Activated CD8-positive, alpha-beta T cell treated with anti-CD3 and anti-CD28 coated beads, Interleukin-2, amount 10 ng/mL, durations not matched to agents 7 days and 5 days (primary cell): ENCODE measurements at places on chromosomes 1 and 21.

DNA sequence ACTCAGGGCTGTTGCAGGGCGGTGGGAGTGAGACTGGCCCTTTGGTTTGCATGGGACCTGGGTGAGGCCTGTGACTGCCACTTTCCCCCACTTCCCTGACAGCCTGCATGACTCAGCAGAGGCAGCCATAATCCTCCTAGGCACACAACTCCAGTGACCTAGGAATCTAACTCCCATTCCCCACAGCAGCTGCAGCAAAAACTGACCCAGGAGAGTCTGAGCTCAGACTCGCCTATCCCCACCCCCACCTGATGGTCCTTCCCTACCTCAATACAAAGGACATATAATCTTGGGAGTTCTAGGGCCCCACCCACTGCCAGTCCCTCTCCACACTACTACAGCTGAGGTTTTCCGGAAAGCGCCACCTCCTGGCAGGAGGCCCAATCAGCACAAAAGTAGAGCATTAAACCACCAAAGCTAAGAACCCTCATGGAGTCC lies 26.7 kb downstream of the NDC1 start:
- no peak overlapping the region for H3K4me3 ChIP-seq
- no peaks in the 10 kb centered on the region for H3K27me3 ChIP-seq
- peak overlapping the region; percentile 19 for H3K27ac ChIP-seq
- peaks cover 66% of the 10 kb centered on the region for H3K36me3 ChIP-seq

DNA sequence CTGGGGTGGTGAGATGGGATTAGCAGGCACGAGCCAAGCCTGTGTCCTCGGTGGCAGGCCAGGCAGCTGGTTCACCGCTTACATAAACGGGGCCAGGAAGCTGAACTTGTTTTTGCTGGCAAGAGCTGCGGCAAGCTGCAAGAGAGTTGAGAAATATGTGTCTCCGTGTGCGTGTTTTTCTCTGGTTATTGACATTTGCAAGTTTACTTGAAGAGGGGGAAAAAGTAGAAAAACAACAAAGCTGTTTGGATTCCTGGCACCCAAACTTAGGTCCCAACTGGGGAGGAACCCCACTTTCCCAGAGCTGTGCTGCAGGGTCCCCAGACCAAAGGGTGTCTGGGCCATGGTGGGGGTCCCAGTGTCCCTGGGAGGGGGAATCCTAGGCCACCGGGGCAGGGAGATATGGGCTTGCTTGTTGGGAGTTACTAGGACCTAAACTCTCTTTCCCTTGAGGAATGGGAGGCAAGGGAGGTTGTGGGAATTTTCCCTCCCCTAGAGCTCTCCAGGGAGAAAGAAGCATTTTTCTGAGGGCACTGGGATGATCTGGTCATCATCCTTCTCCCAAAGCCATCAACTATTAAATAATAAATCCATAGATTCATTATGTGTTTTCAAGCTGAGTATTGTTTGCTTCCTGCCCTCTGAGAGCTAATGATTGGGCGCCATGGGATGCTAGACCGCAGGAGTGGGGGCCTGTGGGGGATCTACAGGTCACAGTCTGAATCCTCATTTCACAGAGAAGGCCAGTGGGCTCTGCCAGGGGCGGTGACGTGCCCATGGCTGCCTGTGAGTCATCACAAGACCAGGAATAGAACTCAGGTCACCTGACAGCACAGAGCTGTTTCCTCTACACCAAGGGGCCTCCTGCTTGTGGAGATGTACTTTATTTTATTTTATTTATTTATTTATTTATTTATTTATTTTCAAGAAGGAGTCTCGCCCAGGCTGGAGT lies 14.8 kb downstream of the IL6R start:
- DNase-seq: peak; percentile 51
- peak overlapping the region; percentile 66 for H3K27ac ChIP-seq
- peaks cover 23% of the 10 kb centered on the region for H3K4me1 ChIP-seq

DNA sequence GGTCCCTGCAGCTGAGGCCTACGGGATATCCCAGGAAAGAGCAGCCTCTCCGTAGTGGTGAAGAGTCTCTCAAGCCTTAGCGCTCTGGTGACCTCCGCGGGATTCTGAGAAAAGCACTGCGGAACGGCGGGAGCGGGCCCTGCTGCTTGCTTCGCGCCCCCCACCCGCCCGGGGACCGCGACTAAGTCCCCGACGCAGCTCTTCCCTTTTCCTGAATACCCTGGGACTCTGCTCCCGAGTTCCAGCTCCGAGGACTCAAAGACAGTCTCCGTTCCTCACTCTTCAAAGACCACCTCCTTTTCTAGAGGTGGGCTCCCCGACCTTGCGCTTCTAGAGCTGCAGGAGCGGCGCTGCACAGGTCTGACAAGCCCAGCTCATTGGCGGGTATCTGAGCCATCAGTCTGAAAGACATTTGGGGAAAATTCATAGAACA lies 3.6 kb upstream of the PRRX1 start:
- H3K27me3 ChIP-seq: peaks cover 65% of the 10 kb centered on the region
- DNase-seq: no peak
- peaks cover 5% of the 10 kb centered on the region for H3K4me1 ChIP-seq
- H3K36me3 ChIP-seq: peaks cover 4% of the 10 kb centered on the region
- H3K27ac ChIP-seq: no peak overlapping the region

DNA sequence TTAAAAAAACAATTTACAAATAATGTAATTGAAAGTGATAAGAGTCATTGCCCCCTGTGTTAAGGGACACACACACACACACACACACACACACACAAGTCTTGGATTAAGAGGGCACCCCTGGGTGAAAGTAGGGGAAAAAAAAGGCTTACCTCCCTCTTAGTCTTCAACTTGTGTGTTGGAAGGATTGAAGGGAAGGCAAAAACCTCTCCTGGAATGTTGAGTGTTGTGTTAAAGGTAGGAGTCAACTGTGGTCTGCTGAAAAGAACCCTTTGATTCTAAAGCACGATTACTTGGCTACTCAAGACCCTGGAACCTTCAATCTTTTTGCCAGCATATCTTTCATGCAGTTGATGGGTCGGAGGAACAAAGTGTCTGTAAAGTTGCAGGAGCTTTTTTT lies 6.4 kb downstream of the PBX1 start:
- H3K4me1 ChIP-seq: no peaks in the 10 kb centered on the region
- peaks cover 13% of the 10 kb centered on the region for H3K27me3 ChIP-seq
- DNase-seq: no peak
- H3K27ac ChIP-seq: no peak overlapping the region
- no peaks in the 10 kb centered on the region for H3K36me3 ChIP-seq

GRCh38 chr1:29801561-29801973 lies 565.2 kb downstream of the PTPRU start:
- peak; percentile 4 for DNase-seq
- H3K36me3 ChIP-seq: no peaks in the 10 kb centered on the region
- no peak overlapping the region for H3K27ac ChIP-seq
- H3K27me3 ChIP-seq: no peaks in the 10 kb centered on the region
- no peaks in the 10 kb centered on the region for H3K4me1 ChIP-seq
- no peak overlapping the region for H3K4me3 ChIP-seq

DNA sequence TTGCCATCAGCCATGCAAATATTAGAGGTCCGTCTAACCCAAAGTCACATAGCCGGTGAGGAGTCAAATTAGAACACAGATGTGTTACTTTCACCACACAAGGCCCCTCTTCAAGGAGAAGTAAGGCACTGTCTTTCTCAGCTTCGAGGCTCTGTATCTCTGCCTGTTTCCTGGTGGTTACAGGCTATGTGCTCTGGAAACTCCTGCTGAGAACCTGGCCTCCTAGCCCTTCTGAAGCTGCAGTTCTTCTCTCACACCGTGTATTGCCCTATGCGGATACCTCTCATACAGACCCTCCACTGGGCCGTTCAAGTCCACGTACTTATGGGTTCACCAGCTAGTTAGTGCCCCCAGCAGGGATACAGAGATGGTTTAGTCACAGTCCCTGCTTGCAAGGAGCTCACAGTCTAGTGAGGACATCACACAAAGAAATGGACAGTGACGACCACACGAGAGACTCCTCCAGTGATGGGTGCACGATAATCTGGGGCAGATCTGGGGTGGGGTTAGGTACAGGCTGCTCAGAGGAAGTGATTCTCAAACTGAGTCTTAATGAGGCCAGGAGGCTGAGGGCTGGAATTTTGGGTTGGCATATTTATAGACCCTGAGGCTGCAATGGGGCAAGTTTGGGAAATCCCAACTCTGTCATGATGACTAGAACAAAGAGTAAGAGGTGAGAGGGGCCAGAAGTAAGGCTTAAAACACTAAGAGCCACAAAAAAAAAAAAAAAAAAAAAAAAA lies 22.8 kb upstream of the ELOA start:
- H3K4me1 ChIP-seq: peaks cover 3% of the 10 kb centered on the region
- H3K4me3 ChIP-seq: no peak overlapping the region
- no peak overlapping the region for H3K27ac ChIP-seq
- H3K27me3 ChIP-seq: no peaks in the 10 kb centered on the region
- H3K36me3 ChIP-seq: peaks cover 7% of the 10 kb centered on the region

GRCh38 chr1:169461390-169462000 lies 24.2 kb downstream of the SLC19A2 start:
- peaks cover 13% of the 10 kb centered on the region for H3K36me3 ChIP-seq
- peaks cover 20% of the 10 kb centered on the region for H3K4me1 ChIP-seq
- H3K27me3 ChIP-seq: peaks cover 2% of the 10 kb centered on the region
- no peak overlapping the region for H3K4me3 ChIP-seq
- DNase-seq: no peak

GRCh38 chr1:47433037-47433421 lies 4.8 kb upstream of the FOXD2 start:
- H3K27me3 ChIP-seq: peaks cover 23% of the 10 kb centered on the region
- H3K4me1 ChIP-seq: peaks cover 49% of the 10 kb centered on the region
- no peak overlapping the region for H3K4me3 ChIP-seq

- H3K27me3 ChIP-seq: no peaks in the 10 kb centered on the region
- H3K36me3 ChIP-seq: no peaks in the 10 kb centered on the region
- H3K27ac ChIP-seq: no peak overlapping the region
- DNase-seq: no peak
- H3K4me1 ChIP-seq: no peaks in the 10 kb centered on the region
These were observed 485.4 kb upstream of the USP24 start for GRCh38 chr1:55700359-55701130.

GRCh38 chr1:243420016-243420945 lies 164.4 kb downstream of the SDCCAG8 start:
- peaks cover 39% of the 10 kb centered on the region for H3K4me1 ChIP-seq
- DNase-seq: no peak
- peak overlapping the region; percentile 26 for H3K27ac ChIP-seq
- no peaks in the 10 kb centered on the region for H3K27me3 ChIP-seq

DNA sequence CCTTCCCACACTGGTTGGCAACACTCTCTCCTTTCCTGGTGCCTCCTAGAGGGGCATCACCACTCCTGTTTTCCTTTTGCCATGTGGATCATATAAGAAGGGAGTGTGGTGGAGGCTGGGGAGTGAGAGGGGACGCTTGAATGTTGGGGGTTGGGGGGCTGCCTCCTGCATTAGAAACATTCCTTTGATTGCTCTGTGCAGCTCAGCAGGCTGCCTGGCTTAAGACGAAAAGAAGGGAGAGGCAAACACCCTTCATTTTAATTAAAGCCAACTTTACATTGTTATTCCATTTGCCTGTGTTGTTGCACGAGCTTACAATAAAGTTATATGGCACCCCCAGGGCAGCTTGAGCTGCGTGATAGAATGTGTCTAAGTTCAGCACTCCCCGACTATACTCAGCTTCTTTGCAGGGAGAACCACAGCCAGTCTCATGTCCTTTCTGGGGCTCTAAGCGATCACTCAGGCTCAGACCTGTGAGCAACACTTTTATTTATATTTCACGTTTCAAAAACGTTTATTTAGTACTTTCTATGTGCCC lies 57.4 kb downstream of the FOXD2 start:
- peaks cover 23% of the 10 kb centered on the region for H3K27me3 ChIP-seq
- H3K27ac ChIP-seq: no peak overlapping the region
- DNase-seq: no peak
- no peak overlapping the region for H3K4me3 ChIP-seq

GRCh38 chr1:201696217-201696761 lies 132.7 kb upstream of the IPO9 start:
- DNase-seq: no peak
- H3K4me3 ChIP-seq: no peak overlapping the region
- H3K4me1 ChIP-seq: no peaks in the 10 kb centered on the region
- no peak overlapping the region for H3K27ac ChIP-seq
- peaks cover 3% of the 10 kb centered on the region for H3K27me3 ChIP-seq

DNA sequence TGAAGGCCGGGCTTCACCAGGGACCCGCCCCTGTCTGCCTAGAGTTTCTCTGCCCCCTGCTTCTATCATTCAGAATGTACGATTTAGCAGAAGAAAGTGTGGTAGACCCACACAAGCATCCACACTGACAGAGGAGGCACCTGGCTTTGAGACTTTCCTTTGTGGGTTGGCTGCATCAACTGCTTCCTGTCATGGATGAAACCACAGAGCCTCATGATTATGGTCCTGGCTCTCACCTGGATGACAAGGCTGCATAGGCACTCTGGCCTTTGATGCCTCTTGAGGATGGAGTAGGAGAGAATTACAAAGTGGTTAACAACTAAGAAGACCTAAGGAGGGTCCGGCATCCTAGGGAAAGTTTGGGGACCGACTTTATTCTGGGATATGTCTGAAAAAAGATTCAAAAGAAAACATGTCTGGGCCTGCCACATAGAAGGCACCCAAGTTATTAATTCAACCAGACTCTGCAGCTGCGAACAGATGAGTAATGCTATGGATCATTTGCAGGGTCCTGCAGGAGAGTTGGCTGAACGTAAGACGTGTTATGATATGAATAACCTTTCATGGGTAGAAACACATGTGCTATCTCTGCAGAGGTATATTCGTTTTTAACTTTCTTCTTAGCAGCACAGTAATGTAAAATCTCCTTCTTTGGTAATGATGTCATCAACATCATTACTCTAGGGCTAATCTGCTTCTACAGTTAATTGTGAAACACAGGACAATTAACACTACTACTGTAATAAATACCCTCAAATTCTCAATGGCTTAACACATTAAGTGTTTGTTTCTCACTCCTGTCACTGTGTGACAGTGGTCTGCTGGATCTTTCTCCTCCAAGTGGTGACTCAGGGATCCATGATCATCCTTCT lies 136.2 kb downstream of the SLC35F3 start:
- peaks cover 13% of the 10 kb centered on the region for H3K27me3 ChIP-seq
- no peak for DNase-seq
- H3K4me1 ChIP-seq: no peaks in the 10 kb centered on the region
- H3K36me3 ChIP-seq: no peaks in the 10 kb centered on the region
- no peak overlapping the region for H3K4me3 ChIP-seq

GRCh38 chr1:182391028-182391361 lies 595 bp downstream of the GLUL start:
- peak overlapping the region; percentile 98 for H3K4me3 ChIP-seq
- peaks cover 26% of the 10 kb centered on the region for H3K27me3 ChIP-seq
- H3K4me1 ChIP-seq: peaks cover 26% of the 10 kb centered on the region
- no peak for DNase-seq
- peak overlapping the region; percentile 91 for H3K27ac ChIP-seq

GRCh38 chr1:29753771-29754572 lies 517.6 kb downstream of the PTPRU start:
- H3K36me3 ChIP-seq: no peaks in the 10 kb centered on the region
- no peak for DNase-seq
- no peak overlapping the region for H3K27ac ChIP-seq
- no peaks in the 10 kb centered on the region for H3K4me1 ChIP-seq
- H3K27me3 ChIP-seq: no peaks in the 10 kb centered on the region

- peaks cover 6% of the 10 kb centered on the region for H3K27me3 ChIP-seq
- no peak overlapping the region for H3K4me3 ChIP-seq
- peaks cover 12% of the 10 kb centered on the region for H3K4me1 ChIP-seq
- H3K36me3 ChIP-seq: no peaks in the 10 kb centered on the region
- DNase-seq: no peak
These were observed 30.0 kb downstream of the IRF2BP2 start for GRCh38 chr1:234579967-234580366.
